ENCODE measurements at places on chromosomes 6 and 20.

DNA sequence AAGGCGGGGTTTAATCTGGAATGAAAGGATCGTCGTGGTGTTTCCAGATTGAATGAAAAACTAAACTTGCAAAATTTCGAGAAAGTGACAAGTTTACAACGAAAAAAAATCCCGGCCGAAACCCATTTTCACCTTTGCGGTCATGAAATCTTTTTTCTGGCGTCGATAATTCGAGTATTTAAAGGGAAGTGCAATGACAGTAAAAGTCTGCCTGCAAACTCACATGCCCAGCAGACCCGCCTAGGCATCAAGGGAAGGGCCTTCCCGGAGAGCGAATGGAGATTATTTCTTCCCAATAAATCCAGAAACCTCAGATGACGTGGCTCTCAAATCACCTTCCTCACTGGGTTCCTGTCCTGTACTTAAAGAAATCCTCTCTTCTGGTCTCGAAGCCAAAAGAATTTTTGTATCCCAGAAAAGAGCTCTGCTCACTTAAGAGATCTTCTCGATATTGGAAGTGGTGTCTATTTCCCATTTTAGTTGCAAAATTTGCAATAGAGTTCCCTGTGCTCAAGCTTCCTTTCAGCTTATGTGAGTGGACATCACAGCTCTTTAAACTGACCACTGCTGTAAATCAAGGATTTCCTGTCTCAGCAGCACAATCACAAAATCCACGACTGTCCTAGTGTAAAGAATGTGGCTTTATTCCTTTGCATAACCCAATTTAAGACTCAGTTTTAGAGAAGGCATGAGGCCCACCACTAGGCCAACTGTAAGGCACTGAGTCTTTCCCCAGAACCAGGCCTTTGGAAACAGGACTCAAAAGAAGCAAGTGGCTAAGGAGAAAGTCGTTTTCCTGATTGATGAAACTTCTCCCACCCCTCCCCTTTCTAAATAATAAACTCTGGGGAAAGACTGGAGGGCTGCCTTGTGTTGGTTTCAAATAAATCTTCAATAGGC, 3.9 kb downstream of the OLIG3 start:
- no peak for DNase-seq

- DNase-seq = no peak
Measured at GRCh38 chr6:158568549-158568948, 8.7 kb downstream of the TMEM181 start.

DNA sequence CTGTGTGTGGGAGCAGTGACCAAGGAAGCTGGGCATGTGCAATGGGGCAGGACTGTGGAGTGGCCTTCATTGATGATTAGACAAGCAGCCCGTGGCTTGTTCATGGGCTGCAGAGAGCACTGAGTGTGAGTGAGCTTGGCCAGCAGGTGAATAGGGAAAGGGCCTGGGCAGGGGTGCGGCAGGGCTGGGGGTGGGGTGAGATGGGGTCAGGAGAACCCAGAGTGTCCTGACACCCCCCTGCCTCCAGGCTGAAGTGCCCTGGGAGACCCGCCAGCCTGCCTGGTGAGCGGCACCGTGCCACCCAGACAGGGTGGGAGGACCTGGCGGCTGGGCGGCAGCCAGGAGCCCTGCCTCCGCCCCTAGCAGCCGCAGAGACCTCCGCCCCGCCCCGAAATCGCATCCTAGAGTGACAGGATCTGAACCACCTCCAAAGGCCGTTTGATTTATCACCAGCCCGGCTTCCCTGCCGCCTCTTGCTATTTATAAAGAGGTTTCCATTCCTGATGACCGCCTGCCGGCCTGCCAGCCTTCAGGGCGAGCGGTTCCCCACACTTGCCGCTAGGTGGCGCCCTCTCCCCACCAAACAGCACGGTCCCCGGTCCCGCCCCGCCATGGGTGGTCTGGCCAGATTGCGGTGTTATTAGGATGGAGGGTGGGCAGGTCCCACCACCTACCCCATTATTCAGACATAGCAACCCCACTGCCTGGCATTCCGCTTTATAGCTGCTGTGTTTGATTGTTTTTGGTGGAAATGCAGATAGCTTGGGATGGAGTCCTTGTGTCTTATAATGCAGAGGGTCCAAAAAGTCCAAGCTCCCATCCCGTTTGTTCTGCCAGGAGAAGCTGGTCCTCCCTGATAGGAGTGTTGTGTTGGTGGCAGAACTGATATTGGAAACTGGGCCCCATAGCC, 3.5 kb downstream of the MYLK2 start:
- DNase-seq = peak; percentile 41

GRCh38 chr20:50304923-50305635, 114.4 kb downstream of the CEBPB start:
- peak; percentile 82 for DNase-seq

DNA sequence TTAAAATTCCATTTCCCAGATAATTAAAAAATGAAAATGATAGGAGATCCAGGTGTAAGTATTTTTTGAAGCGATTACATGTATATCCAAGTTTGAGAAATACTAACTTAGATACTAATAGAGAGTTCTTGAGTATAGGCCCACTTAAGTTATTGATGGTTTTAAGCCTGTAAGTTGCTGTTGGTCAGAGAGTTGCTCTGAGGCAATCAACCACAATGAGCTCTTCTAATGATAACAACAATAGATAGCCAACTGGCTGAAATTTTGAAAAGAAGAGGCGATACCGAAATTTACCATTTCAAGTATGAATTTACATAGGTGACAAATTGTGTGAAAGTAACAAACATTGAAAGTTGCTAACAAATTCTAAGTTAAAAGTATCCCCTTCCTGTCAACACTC, 209.5 kb downstream of the MANEA start:
- DNase-seq = no peak

GRCh38 chr20:51578145-51578459, 35.6 kb upstream of the NFATC2 start:
- DNase-seq = no peak

DNA sequence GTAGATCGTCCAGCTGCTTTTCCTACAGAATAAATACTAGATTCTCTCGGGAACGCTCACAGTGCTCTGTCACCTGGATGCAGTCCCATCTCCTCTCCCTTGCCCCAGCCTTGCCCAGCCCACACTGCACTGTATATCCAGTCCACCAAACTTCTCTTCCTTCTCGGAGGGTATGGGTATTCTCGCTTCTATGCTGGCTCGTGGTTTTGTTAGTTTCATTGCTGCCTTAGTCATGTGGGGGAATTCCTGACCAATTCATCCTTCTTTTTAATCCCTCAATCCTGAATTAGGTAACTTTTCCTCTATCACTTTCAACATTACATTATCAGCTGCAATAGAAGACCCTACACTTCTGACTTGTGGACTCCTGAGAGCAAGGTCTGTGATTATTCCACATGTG, 252.4 kb downstream of the GMDS start:
- DNase-seq = no peak

- DNase-seq = no peak
Measured at GRCh38 chr6:20366082-20366830, 35.4 kb upstream of the E2F3 start.
